ENCODE measurements at places on chromosomes 6 and 20.
A peak's percentile ranks its signal among the peaks of the same experiment; 100 is the strongest.

GRCh38 chr6:57316581-57317059 lies 810 bp upstream of the PRIM2 start:
- peak; percentile 48 for DNase-seq

- DNase-seq, result no peak
Observed at GRCh38 chr20:53306192-53306805, 287.3 kb downstream of the ZNF217 start.

DNA sequence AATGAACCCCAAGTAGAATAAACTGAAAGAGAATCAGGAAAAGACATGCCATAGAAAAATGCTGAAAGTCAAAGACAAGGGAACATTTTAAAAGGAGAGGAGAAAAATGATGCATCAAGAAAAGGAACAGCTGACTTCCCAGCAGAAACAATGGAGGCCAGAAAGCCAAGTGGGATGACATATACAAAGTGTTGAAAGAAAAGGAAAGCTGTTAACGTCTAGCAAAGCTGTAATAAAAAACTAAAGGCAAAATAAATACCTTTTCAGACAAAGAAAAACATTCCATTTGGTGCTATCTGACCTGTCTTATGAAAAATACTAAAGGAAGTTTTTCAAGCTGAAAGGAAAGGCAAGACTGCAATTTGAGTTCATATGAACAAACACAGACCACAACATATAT lies 34.1 kb upstream of the PDE10A start:
- DNase-seq, result no peak

GRCh38 chr6:19121521-19121920 lies 715.6 kb upstream of the ID4 start:
- no peak for DNase-seq

DNA sequence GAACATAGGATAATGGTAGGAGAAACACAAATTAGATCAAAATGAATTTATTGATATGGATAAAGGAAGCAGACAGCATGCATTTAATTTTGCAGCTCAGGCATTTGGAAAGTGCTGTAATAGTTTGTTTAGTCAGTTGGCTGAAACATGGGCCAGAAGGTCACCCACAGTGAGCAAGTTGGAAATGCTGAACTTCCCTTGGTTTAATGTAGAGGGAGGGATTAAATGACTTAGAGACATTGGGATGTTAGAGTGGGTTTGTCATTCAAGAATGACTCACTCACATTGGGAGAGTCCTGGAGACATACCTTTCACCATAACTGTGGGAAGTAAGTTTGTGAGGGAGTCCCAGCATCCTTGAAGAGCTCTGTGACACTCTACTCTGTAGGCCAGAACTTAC lies 231.5 kb upstream of the PLCB4 start:
- no peak for DNase-seq
